ENCODE measurements at places on chromosomes 3 and 15.

GRCh38 chr3:55558316-55558715, 71.2 kb upstream of the WNT5A start:
- no peak for DNase-seq

DNA sequence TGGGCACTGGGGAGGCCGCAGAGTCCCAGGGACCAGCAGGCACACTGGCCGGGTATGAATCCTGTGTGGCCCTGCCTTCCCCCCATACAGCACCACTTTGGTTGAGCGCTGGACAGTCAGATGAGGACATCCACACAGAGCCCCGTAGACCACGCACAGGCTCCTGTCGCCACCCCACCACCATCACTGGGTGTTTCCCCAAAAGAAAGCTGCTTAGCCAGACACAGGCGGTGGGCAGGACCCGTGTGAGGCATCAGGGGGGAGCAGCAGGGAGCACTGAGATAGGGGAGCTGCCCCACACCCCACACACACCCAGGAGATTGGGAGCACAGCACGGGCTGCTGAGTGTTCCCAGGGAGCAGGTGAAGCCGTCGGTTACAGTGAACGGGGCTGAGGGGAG, 42.4 kb upstream of the SLC41A3 start:
- no peak for DNase-seq

GRCh38 chr3:53346514-53346913, 829 bp downstream of the DCP1A start:
- no peak for DNase-seq

DNA sequence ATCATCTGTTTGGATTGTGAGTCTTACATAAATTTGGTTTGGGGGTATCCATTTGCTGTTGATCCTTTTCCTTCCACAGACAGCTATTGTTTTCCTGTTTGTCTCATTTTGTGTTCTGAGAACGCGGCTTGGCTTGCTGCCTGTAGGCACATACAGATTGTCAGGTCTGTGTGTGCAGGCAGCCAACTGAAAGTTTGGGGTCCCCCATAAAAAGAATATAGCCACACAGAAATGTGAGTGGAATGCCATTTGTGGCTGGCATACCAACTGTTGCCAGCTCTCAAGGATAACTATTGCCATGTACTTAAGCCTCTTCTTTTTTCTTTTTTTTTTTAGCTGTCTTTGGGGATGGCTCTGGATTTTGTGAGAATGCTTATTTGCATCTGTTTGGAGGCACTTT, 1308.0 kb downstream of the ROBO1 start:
- no peak for DNase-seq

DNA sequence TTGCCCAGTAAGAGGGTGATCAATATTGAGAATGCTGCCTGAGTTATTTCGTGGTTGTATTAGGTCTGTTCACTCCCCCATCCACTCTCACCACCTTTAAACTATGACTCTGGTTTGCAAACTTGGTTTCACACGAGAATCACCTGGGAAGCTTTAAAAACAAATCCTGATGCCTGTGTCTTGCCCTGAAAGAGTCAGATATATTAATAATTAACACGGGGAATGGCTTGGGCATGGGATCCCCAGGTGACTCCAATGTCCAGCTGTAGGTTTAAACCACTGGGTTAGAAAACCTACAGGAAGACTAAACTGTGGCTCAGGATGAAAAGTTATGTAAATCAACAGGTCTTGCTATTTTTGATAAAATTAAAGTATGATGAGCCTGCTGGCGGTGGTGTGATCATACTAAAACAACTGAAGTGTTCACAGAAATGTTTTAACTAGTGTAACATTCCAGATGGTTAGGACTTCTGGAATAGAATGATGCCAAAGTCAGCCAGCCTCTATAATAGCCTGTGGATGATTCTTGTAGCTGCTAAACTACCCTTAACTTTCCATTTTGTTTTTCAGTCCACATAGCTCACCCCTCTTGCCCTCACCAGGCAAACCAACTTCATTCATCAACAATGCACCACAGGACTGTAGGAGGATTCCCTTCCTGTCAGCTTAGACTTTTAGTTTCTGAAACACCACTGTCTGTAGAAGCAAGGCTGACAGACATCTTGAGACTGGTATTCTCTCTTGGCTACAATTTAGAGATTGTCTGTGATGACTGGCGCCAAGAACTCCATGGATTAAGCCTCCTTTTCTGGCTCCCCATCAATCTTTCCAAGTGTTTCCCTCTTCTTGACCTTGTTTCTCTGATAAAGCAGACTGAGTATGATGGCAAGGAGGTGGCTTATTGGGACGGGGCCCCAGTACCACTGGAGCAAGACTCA, 119.1 kb upstream of the ADAMTS9 start:
- no peak for DNase-seq

- no peak for DNase-seq
Observed at GRCh38 chr3:19046440-19046839, 101.9 kb upstream of the KCNH8 start.
